GF-D8 (cell line): ENCODE measurements at places on chromosomes 5 and 9.

DNA sequence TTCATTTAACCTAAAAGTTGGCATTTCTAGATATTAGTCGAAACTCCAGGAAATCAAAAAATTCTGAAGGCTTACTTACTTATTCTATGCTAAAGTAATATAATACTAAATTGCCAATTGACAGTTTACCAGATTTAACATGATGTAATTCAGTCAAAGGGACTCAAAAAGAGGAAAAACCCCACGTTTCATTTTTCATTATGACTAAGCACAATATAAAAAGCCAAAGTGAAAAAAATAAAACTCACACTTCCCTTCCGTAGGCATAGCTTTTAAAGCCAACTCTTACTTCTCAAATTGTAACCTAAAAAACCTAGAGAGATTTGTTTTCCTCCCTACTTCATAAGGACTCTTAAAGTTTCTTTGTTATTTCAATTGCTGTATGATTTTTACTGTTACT, 146.6 kb downstream of the RAPGEF6 start:
- no peak for DNase-seq

GRCh38 chr5:133662578-133662977, 50.2 kb upstream of the FSTL4 start:
- no peak for DNase-seq

GRCh38 chr5:157362012-157362411, 96.1 kb downstream of the CYFIP2 start:
- no peak for DNase-seq

- DNase-seq, result no peak
These were observed 66.3 kb upstream of the EPB41L4B start for GRCh38 chr9:109387206-109387605.

- no peak for DNase-seq
These were observed 95.2 kb upstream of the PAPPA start for GRCh38 chr9:116058421-116058820.

- DNase-seq, result no peak
These were observed 677 bp upstream of the ZNF79 start for GRCh38 chr9:127423476-127423933.

DNA sequence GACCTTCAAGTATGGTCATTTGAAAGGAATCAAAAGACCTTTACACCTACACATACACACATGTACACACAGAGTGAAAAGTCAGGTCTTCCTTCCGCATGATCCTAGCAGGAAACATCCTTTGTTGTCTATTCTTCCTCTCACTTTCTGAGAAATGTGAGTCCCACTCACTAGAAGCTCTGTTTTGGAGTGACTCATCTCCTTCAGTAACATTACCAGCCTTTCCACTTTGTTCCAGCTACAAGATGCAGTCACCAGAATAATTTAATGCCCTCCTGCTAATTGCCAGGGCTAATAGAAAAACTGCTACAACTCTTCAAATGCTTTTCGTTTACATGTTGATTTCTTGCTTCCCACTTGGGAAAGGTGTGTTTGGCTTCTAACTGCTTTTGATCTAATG, 417.3 kb downstream of the RASEF start:
- DNase-seq, result no peak

- no peak for DNase-seq
These were observed 29.6 kb upstream of the VDAC1 start for GRCh38 chr5:134034326-134034725.

GRCh38 chr5:40089269-40089668, 590.4 kb upstream of the PTGER4 start:
- DNase-seq, result no peak

GRCh38 chr9:80605129-80605528, 1033.4 kb downstream of the TLE4 start:
- no peak for DNase-seq

GRCh38 chr5:127003798-127004495, 26.4 kb downstream of the MARCHF3 start:
- DNase-seq, result no peak

GRCh38 chr9:130791303-130791894, 43.7 kb upstream of the ABL1 start:
- no peak for DNase-seq

- DNase-seq, result no peak
These were observed 401.9 kb downstream of the SPOCK1 start for GRCh38 chr5:137097203-137097602.

DNA sequence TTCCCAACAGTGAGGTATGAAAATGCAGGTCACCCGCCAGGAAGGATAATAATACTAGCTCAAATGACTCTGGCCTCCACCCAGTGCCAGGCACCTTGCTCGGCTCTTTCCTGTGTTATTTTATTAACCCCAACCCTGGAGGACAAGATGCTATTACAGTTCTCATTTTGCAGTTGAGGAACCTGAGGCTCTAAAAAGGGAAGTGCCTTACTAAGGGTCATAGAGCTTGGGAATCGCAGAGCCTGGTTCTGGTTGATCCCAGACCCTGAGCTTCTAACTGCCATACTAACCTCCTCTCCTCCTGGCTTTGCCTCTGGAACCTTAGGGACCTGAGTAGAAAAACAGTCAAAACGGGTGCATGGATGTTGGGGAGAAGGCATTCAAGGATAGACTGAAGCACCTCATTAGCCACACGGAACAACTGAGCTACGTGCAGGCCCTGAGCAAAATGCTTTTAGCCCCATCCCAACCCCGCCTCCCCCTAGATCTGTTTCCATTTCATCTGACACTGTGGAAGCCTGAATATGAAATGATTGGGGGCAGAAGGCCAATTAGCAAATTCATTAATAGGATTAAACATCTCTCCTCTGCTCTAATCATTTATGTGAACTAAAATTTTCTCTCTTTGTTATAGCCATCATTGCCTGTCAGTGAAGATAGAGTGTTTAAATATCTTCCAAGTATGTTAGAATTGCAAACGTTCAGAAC, 7.9 kb downstream of the KCNIP1 start:
- no peak for DNase-seq

DNA sequence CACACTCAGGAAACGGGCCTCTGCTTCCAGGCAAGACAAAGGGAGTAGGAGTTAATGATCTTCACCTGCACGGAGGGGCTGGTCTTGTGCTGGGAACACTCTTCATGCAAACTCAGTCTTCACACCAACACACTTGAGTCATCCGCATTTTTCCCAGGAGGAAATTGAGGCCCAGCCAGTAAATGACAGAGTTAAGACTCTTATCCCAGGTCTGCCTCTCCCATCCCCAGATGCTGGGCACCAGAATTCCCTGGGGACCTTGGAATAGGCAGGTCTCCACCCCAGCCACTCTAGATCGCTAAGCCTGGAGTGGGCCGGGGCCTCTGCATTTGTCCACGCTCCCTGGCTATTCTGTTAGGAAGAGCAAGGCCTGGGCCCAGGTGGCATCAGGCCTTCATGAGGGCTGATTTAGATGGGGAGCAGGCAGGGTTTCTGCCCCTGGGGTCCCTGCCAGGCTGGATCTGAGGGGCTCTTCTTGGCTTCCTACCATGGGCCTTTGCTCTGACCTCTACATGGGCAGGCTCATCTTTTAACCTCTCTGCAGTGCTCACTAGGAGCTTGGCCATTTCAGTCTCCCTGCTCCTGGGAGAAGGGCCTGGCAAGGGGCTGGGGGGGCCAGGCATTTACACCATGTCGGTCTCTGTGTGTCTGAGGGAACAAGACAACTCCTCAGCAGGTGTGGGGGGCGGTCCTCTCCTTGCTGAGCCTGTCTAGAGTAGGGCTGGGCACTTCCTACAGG, 77.3 kb downstream of the AMBP start:
- DNase-seq, result no peak

DNA sequence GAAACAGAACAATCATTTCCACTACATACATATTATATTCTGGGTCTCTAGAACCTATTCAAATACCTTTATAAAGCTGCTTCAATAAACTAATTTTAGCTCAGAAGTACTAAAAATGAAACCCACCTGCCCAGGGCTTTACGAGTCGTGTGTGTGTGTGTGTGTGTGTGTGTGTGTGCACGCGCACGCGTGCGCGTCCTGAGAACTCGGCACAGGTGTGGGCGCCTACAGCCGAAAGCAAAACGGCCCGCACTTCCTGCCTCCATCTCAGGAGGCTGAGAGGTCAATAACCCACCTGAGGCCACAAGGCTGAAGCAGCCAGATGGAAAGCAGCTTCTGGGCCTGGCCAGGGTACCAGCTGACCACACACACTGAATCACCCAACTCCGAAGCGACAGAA, 3.0 kb downstream of the CLPTM1L start:
- DNase-seq, result no peak

- DNase-seq, result no peak
These were observed 34.6 kb upstream of the TNIP1 start for GRCh38 chr5:151115272-151115905.

GRCh38 chr9:135079676-135080075, 7.8 kb upstream of the OLFM1 start:
- DNase-seq, result no peak

- no peak for DNase-seq
These were observed 62.7 kb upstream of the ZNF354A start for GRCh38 chr5:178793151-178793550.

DNA sequence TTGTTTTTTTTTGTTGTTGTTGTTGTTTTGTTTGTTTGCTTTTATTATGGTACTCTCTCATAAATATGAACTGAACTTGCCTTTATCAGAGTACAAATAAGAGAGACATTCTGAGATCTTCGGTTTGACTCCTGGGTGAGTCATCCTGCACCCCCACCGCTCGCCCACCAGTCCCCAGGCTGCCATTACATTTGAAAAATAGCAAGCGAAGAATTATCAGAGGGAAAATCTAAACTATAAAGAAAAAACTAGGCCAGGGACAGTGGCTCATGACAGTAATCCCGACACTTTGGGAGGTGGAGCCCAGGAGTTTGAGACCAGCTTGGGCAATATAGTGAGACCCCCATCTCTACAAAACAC, 122.1 kb upstream of the MAP3K1 start:
- DNase-seq, result no peak

DNA sequence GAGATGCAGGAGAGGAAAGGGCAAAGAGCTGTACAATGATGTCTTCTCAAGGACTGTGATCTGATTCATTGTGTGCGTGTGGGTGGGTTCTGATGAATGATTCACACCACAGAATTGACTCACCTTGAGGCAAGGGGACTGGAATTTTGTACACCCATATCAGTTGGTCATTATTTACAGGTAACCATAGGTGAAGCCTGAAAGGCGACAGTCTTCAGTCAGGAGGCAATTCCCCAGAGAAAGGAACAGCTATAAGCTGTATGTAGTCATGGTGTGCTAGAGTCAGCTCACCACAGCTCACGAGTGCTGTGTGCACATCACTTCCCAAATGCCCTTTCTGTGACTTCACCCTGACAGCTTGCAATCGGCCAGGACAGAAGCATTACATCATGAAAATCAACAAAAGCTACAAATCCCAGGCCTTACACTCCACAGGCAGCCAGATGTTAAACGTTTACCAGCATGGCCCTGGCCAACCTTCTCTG, 87.6 kb upstream of the RPS23 start:
- no peak for DNase-seq

GRCh38 chr5:74529101-74529500, 111.4 kb downstream of the ENC1 start:
- DNase-seq, result no peak

DNA sequence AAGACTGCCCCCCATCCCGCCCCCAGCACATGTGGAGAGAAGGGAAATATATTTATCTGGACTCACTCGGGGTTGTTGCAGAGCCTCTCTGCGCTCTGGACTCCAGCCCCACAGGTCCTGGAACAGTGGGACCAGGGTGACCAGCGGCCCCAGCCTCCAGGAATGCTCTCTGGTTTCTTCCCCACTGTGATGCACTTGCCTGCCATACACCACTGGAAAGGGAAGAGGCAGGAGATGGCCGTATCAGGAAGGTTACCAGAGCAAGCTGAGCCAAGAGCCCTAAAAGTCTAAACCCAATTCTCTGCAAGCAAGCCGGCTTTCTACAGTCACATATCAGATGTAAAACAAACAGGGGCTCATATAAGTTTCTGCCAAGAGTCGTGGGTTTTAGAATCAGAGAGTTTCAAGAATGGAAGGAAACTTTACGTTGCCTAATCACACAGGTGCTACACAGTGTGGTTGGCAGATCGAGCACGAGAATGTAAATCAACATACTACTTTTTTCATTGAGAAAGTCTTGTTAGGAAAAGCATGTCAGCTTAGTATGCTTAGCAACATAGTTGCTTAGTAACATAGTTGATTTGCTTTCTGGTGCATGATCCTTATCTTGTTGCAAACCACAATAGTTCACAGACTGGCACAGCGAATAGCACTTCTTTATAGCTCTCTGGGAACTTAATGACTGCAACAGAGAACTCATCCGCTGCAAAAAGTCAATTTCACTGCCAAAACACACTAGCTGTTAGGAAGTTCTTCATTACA, 201.2 kb downstream of the TARS1 start:
- DNase-seq, result peak; percentile 17

DNA sequence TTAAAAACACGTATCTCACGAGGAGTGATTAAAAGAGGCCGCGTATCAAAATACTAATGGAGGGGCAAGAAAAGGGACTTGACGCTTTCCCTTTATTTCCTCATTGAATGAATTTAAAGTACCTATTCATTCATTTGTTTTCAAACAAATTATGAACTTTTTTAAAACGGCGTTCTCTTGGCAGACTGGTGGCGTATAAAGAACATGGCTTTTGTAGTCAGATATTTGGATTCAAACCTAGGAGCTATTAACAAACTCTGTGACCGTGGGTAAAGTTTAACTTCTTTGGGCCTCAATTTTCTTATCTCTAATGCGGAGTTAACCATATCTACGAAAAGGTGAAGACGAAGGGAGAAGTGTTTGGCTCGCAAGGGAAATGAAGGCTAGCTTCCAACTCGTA, 876 bp downstream of the CAAP1 start:
- DNase-seq, result peak; percentile 3

- DNase-seq, result no peak
These were observed 385.9 kb upstream of the CHD1 start for GRCh38 chr5:99314721-99315120.

GRCh38 chr5:178336889-178337288, 104.3 kb upstream of the PHYKPL start:
- DNase-seq, result no peak

- no peak for DNase-seq
These were observed 86.4 kb downstream of the HMHB1 start for GRCh38 chr5:143898381-143898780.

DNA sequence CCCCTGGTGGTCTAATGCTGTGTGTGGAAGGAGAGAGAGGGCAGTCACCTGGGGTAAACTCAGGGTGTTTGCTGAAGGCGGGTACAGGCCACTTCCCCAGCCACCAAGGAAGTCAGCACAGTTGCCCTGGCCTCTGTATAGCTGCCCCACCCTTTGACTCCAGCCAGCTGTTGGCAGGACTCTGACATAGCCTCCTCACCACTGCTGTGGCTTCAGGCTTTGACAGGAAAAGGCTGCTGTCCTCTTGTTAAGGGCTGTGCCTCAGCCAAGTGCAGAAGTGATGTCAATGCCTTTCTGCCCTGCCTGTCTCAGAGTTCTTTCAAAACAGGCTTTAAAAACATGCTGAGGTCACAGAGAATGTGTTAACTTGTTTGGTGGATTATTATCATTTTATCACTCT, 487.2 kb upstream of the KLF4 start:
- no peak for DNase-seq

DNA sequence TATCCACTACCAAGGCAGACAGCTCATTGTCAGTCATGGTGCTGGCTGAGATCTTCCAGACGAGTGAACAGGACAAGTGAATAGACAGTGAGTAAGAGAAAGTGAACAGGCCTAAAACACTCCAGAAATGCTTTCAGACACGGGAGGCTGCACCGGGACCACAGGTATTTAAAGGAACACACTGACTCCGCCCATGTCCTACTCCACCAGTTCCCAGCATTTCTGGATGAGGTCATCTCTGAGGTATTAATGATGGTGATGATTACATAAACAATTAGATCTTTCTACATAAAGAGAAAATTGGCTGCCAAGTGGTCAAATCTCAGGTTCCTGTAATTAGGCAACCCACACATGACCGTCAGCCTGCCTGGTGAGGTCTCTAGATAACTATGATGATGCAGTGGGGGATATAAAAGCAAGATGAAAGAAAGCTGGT, at the start of gene ACTBL2:
Gene ACTBL2, minus strand, starts transcription at position 141 of the 436 bp plus-strand sequence. Its CDS starts 104 bp downstream, at position 37.
- DNase-seq, result no peak
